ENCODE measurements at places on chromosomes 7 and 10.

- DNase-seq: no peak
These were observed 86.0 kb upstream of the ANKRD1 start for GRCh38 chr10:91006752-91007346.

- DNase-seq: no peak
These were observed 9.4 kb downstream of the ABCB5 start for GRCh38 chr7:20624666-20625385.

- DNase-seq: no peak
These were observed 52.0 kb upstream of the STEAP1B start for GRCh38 chr7:22551768-22552513.

- no peak for DNase-seq
These were observed 568.6 kb downstream of the KCNMA1 start for GRCh38 chr10:77068969-77069368.

DNA sequence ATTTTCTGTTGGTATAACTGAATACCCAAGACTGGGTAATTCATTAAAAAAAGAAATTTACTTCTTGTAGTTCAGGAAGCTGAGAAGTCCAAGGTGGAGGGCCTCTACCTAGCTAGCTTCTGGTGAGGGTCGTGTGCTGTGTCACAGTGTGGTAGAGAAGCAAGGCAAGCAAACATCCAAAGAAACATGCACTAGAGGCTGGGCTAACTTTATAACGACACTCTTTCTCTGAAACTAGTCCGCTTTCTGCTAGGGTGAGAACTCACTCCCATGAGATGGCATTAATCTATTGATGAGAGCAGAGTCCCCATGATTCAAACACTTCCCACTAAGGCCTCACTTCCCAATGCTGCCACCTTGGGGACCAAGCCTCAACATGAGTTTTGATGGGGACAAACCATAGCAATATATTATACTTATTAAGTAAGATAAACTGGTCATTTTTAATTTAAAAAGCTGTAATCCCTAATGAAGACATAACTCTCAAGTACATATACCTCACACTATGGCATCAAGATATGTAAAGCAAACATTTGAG is 50.8 kb downstream of the PHYHIPL start:
- no peak for DNase-seq

GRCh38 chr7:52911326-52911725 is 124.1 kb upstream of the POM121L12 start:
- DNase-seq: no peak

DNA sequence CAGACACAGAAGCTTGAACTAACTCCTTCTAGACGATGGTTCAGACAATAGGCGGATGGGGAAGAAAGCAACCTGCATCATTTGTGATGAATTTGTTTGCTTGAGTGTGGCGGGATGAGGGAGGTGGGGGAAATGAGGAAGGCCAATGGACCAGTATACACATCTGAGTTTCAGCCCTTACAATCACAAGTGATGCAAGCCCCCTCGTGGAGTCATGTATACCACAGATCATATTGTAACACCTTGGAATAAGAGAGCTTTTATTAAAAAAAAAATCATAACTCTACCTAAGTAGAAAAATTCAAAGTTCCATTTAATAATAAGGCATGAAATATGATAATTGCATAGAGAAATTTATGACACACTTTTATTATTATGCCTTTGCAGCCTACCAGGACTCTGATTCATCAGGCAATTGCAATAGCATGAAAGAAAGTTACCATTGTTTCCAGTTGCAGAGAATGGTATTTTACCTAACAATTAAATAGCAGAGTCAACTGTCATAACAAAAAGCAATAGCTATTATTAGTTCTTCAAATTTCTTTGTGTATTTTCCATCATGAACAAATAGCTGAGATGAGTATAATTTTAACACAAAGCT is 230.2 kb upstream of the AKR1E2 start:
- DNase-seq: no peak

DNA sequence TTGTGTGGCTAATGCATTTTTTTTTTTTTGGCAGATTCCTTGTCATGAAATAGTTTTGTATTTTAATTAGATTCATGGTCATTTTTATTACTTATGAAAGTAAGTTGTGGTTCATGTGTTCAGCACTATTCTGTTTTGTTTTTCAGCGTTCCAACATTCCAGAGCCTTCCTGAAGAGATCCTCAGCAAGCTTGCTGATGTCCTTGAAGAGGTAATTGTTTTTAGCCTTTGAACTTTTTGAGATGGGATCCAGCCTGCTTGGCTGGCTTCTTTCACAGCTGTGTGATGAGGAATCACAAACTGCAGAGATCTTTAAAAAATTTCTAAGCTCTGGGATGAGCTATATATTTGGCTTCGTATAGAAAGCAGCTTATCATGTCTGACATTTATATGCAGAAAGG is 208.0 kb upstream of the CSTF2T start:
- DNase-seq: no peak

- no peak for DNase-seq
These were observed 27.4 kb downstream of the TAX1BP1 start for GRCh38 chr7:27767374-27767773.

DNA sequence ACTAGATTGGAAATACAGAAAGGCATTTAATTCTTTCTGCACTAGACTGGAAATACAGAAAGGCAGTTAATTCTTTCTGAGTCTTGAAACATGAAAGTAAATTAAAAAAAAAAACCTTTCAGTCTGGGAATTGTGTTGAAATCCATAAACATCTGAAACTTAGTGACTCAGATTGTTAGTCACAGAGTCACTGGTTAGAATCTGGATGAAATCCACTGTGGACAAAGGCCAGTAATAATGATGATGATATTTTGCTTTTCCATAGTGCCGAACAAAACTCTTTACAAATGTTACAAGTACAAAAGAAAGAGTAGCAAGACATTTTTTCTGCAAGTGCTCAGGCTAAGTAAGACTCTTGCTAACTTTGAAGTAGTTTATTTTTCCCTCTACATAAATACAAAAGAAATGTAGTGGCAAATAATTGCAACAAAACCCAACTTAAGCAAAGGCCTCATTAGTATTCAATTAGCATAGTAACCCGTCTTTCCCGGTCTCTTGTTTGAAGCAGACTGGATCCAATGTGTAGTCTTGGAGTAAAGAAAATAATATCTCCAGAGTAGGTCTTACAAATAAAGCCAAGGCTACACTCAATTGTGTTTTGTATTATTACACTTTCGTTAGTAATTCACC is 5.8 kb upstream of the PRTFDC1 start:
- no peak for DNase-seq

DNA sequence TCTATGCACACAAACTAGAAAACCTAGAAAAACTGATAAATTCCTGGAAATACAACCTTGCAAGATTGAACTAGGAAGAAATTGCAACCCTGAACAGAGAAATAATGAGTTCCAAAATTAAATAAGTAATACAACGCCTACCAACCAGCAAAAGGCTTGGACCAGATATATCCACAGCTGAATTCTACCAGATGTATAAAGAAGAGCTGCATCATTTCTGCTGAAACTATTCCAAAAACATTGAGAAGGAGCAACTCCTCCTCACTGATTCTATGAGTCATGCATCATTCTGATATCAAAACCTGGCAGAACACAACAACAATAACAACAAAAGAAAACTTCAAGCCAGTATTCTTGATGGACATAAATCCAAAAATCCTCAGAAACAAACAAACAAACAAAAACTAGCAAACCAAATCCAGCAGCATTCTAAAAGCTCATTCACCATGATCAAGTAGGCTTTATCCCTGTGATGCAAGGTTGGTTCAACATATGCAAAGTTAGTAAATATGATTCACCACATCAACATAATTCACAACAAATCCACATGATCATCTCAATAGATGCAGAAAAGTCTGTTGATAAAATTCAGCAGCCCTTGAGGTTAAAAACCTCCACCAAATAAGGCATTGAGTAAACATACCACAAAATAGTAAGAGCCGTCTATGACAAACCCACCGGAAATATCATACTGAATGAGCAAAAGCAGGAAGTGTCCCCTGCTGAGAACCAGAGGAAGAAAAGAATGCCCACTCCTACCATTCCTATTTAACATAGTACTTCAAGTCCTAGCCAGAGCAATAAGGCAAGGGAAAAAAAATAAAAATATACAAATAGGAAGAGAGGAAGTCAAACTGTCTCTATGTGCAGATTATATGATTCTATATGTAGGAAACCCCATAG is 98.2 kb downstream of the PCDH15 start:
- DNase-seq: no peak

- no peak for DNase-seq
These were observed 39.9 kb downstream of the TLL2 start for GRCh38 chr10:96473866-96474265.
